ENCODE measurements at places on chromosomes 5 and 9.
A peak's percentile ranks its signal among the peaks of the same experiment; 100 is the strongest.

- no peak for DNase-seq
Observed at GRCh38 chr5:32263684-32264083, 49.1 kb downstream of the MTMR12 start.

DNA sequence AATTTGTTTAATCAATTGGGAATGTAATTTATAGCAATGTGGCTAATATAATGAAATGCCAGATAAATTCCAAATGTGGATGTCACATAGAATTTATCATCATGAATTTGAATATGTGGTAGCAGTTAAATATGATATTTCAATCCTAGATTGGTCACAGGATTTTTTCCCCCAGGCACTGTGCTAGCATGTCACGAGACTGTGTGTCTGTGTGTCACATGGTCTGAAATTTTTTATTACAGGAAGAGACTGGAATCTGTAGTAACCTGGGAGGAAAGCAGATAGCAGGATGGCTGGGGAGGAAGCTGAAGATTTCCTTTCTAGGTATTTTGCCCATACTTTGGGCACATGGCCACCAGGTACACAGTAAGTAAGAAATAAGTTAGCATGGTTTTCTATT lies 35.4 kb upstream of the MSH3 start:
- no peak for DNase-seq

GRCh38 chr5:75053304-75054133 lies 1.2 kb upstream of the GCNT4 start:
- peak; percentile 90 for DNase-seq

- DNase-seq: peak; percentile 61
Observed at GRCh38 chr9:122394265-122395125, 23.7 kb downstream of the PTGS1 start.

DNA sequence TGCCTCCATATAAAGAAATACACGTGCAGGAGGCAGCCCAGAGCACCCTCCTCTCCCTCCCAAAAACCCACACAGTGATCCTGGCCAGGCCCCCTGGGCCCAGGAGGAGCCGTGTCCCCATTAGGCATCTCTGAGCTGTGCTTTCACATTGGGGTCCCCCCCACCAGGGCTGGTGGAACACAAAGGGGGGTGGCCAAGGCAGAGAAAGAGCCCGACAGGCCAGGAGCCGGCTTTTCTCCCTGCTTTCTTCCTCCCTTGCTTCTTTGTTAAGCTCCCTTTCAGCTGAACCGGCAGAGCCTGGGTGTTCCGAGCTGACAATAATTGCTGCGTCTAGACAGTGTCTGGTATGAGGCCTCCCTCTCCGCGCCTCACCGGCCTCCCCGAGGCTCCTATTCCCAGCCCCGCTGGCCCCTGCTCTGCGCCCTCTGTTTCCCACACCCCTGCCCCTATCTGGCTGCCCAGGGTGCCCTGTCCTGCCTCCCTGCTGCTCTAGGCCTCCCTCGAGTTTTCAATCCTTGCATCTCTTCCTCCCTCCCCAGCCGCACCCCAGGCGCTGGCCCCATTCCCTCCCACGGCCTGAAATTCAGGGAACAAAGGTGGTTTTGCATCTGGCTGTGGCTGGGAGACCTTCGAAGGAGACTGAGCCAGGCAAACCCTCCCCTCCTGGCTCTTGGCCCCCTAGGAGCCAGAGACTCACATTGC lies 120.6 kb downstream of the C9orf50 start:
- peak; percentile 98 for DNase-seq

GRCh38 chr5:78779771-78780616 lies 131.4 kb upstream of the LHFPL2 start:
- no peak for DNase-seq

- DNase-seq: no peak
Observed at GRCh38 chr9:98047002-98047401, 9.5 kb upstream of the NANS start.
